Osteocyte (in vitro differentiated cells): ENCODE measurements at places on chromosomes 4 and X.

- DNase-seq = no peak
Observed at GRCh38 chr4:165476214-165477098, 97.6 kb downstream of the CPE start.

DNA sequence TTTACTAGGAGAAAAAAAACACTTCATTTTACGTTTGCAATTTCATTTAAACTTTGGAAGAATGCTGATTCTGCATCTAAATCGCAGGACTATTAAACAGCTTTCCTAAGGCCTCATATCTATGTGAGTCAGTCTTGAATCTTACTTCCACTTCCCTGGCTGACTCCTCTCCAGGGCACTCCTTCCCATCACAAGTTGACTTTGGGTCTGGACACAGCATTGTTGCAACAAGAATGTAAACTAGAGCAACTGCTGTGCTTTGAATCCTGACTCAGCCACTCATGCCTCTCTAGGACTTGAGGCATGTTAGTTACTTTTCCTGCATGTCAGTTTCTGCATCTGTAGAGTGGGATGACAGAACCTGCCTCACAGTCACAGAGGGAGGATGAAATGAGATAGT, 413.8 kb downstream of the FAT4 start:
- DNase-seq = no peak

- no peak for DNase-seq
Observed at GRCh38 chrX:24266996-24267395, 46.9 kb downstream of the SUPT20HL2 start.

DNA sequence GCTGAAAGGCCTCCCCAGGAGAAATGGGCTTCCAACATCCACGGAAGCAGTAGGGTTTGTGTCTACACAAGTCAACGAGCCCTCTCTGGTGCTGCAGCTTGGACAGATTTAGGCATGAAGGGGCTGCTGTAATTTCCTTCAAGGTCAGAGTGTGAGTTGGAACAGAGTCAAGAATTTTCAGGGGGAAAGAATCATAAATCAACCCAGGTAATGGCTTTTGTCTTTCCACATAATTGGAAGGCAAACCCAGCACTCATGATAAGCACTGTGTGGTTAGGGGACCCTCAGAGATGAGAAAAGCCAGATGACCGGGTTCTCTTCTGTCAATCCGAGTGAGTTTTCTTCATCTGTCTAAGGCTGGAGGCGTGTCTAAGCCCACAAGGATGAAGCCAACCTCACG, 78.6 kb upstream of the MXRA5 start:
- DNase-seq = no peak

- DNase-seq = no peak
Observed at GRCh38 chr4:79597266-79597665, 189.2 kb upstream of the GK2 start.

DNA sequence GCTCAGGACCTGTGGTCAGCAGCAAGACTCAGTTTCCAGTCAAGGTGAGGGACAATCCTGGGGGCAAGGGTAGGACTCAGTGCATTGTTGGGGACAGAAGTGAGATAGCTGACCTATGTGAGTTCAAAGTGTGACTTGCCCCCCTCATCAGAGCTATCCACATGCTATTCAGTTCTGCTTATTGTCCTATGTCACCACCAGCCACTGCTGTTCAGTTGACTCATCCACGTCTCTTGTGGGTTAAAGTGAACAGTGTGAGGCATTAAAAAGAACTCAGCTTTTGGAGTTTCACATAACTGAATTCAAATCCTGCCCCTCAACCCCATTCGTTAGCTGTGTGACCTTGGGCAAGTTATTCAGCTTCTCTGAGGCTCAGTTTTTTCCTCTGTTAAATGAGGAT, 4.4 kb upstream of the APLN start:
- DNase-seq = no peak

- DNase-seq = no peak
Observed at GRCh38 chrX:140273921-140274320, 230.9 kb downstream of the SOX3 start.
